WTC11 (cell line): ENCODE measurements at places on chromosomes 3 and 15.
A peak's percentile ranks its signal among the peaks of the same experiment; 100 is the strongest.

DNA sequence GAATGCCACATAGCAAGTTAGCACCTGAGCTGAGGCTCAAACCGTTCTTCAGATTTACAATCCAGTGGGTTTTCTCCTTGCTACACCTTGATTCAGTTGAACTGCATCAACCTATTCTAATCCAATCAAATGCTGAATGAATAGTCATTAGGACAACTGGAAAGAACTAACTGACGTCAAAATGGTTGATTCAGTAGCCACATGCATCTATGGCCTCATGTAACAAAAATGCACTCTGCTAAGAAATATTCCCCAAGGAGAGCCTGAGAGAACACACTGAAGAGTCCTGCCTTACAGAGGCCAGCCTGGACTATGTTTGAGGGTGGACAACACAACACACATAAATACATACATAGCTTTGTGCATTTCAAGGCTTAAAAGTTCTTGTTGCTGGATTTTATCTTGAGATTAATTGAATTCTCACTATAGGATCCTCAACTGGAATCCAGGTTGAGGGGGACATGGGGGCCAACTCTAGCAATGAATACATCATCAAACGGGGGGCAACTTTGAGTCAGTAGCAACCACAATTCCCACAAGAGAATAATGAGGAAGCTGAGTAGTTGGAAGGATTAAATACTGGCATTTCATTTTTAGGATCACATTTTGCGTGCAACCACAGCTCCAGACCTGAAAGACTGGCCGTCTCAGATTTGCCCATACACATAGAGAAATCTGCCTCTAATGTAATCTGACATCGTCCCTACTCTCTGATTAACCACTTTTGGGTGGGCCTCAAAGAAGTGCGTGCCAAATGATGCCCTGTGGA is 280.2 kb upstream of the ICE2 start:
- DNase-seq: no peak

DNA sequence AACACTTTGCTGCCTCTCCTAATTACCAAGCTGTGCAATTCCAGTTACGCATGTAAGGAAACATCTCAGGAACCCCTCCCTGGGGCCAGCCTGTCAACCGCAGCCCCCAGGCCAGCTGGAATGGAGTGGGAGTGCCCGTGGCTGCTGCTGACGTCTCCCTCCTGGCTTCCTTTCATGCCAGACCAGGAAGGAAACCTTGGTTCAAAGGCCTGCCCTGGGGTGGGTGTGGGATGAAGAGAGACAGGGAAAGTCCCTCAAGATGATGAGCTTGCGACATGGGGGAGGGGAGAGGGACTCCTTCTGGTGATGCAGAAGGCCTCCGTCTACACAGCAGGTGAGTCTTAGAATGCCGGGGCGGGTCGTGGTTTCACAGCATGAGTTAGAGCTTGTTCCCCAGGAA is 11.4 kb upstream of the CYP11A1 start:
- no peak for DNase-seq

- DNase-seq: peak; percentile 80
Observed at GRCh38 chr15:90320062-90320884, 31.8 kb upstream of the ZNF774 start.

DNA sequence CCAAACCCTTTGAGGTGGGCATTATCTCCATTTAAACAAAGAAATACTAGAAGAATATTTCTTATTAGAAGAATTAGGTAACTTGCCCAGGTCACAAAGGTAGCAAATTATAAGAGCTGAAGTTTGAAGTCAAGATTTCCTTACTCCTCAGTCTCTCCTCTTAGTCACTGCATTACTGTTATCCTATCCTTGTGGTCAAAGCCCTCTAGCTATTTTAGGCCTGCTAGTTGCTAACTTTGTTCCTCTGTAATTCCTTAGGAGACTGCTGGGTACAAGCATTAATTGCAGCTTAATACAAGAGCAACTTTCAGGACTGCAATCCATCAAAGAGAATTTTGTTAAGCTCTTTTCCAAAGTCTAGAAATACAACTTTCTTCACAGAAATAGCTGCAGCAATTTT is 528.2 kb downstream of the ZIC1 start:
- no peak for DNase-seq

DNA sequence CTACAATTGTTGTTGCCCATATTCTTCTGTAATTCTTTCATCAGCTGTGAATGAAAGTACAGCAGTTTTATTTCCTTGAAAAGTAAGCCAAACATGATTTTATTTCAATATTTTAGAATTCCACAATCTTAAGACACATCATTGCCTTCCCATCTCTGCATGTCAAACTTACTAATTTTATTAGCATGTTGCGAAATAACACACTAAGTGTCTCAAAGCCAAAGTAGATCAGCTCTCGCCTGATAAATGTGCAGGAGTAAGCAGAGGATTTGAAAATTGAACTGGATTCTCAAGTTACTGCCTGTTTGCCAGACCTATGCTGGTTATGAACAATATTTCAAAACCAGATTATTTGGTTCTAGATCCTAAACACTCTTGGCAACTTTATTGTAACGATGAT is 25.7 kb downstream of the TGFBR2 start:
- DNase-seq: no peak

DNA sequence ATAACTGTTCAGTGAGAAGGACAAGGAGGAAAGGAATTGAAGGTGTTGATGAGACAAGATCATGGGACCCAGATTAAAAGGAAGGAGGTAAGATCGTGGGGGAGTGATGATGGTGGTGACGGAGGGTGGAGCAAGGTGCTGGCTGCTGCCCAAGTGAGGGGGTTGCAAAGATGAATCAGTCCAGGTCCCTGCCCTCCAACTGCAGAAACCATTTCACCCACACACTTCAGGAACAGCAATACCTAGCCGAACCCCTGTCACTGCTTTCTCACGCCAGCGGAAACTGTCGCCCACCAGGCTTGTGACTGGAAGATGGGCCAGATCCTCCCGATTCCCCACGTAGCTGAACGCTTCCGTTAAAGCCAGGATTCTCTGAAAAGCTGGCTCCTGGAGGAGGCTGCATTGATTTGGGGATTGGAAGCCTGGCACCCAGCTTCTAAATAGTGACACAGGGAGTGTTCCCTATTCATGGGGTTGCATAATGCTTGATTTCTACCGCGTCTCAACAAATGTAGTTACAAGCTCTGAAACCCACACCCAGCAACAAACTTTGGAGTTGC is 3.2 kb upstream of the LSG1 start:
- DNase-seq: no peak
